ENCODE measurements at places on chromosomes 7 and 10.

DNA sequence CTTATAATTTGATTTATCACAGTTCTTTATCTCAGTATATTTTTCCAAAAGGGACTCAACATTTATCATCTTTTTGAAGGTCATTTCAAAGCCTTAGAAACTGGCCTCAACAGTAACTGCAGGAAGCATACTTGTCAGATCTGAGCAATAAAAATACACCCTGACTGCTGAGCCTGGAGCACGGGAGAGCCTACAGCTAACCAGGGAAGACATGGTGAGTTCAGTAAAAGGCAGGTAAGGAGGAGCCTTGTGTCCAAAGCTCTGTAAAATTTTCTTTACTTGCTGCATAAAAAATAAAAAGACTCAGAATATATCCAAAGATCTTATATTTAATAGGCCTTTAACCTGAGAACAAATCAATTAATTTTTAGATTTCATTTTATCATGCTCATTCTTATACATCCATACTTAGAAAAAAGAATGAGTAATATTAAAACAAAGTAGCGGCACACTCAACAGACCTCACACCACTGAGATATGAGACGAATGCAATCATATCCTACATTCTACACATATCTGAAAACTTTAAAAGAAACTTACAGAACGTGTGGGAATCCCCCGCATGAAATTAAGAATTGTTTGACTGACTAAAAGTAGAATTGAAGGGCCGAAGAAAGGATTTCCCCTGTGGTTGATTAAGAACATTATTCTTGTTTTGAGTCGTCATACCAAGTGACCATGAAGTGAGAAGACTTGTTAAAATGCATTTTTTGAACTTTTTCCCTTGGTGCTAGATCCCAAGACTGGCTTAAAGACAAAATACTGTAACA is 296.4 kb upstream of the MKLN1 start:
- DNase-seq = no peak

GRCh38 chr7:47937065-47937687 is 11.1 kb downstream of the PKD1L1 start:
- DNase-seq = no peak

- no peak for DNase-seq
Measured at GRCh38 chr10:126867567-126868365, 37.5 kb upstream of the DOCK1 start.

DNA sequence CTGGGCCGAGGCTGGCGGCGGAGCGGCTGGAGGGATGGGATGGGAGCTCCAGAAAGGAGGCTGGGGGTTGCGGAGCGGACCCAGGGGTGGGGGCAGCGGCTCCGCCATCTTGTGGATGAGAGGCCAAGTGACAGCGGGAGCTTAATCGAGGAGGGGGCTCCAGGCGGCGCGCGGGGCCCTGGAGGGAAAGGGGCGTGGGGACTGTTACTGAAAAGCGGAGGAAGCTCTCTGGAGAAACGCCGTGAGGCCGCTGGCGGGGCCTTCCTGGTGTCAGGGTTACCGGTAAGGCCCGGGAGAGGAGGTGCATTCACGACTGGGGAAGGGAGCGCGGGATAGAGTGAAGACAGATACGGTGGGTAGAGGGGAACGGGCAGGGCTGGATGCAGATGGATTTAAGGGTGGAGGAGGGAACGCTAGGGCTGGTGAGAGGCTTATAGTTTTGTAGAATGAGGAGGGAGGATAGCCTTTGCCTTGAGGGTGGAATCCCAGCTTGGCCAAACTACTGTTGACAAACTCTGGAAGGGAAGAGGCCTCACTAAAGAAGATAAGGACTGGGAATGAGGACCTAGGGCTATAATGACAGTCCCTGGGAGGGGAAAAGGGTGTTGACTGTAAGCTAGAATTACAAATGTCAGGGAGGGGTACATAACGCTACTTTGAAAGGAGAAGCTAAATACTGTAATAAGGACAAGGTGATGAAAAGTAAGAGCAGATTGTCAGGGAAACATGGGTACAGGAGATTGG is 535 bp downstream of the BTRC start:
- DNase-seq = no peak

GRCh38 chr10:20858292-20859124 is 38.6 kb downstream of the NEBL start:
- DNase-seq = no peak

DNA sequence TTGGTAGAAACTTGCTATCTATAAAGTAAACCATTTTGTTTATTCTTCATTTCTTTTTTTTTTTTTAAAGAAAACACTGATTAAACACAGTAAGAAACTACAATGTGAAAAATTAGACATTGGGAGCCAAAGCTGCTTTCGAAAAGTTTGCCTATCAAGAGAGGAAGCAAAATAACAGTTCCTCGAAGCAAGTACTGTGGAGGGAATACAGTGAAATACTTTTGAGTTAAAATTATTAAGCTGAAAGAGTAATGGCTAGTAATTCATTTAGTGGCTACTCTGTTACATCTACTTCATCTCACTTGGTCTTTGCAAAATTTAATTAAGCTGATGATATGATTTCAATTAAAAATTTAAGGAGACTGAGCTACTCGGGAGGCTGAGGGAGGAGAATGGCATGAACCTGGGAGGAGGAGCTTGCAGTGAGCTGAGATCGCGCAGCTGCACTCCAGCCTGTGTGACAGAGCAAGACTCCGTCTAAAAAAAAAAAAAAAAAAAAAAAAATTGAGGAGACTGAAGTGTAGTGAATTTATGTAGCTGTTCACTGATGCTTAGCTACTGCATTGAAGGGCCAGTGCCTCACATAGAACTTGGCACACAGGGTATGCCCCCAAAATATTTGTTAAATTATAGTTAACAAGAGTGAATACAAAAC is 982.1 kb upstream of the MBL2 start:
- DNase-seq = no peak

DNA sequence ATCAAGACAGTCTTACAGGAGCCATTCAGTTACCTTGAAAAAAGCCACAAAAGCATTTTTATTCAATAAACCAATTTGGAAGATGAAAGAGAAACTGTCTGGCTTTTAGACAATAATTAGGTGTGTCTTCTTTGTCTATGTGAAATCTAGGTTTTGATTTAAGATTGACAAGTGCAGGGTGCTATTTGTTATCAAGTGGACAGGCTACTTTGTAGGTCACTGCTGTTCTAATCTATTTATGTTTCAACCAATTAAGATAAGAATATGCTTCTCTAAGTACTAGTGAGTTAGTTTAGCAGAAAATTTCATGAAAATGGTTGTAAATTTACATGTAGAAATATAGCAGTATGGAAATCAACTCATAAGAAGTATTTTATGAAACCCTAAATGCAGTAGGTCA is 177.5 kb downstream of the CACNA2D1 start:
- DNase-seq = no peak

DNA sequence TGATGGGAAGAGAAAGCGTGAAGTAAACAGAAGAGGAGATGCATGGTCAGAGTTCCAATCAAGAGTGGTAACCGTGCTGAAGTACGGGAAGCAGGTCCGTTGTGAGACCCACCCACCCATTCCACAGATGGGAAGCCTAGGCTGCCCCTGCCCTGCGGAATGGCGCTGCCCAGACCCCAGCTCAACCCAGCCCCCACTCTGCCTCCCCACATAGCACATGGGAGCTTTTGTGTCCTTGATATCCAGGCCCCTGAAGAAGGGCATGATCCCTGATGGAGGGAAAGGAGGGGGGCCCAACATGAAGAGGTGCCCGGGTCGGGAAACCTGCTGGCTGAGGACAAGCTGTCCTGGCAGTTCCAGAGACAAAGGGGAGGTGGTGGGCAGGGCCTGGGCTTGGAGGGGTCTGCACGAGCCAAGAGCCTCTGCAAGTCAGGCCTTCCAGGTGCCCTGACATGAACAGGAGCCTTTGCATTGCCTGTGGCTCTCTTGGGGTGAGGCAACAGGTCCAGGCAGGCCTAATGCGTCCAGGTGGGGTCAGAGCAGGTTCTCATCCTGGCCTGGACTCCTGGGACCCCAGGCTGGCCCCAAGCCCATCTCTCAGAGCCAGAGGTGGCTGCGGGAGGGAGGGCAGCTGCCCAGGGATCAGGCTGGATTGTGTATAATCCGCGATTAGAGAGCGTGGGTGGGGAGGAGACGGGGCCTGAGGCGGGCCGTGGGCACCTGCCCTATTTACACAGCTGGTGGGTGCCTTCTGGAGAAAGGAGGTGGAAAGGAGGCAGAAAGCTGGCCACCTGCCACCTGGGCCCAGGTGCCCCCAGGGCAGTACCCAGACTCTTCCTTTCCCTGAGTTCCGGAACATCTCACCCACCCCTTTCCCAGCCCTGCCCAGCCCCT is 23.5 kb downstream of the YKT6 start:
- no peak for DNase-seq

DNA sequence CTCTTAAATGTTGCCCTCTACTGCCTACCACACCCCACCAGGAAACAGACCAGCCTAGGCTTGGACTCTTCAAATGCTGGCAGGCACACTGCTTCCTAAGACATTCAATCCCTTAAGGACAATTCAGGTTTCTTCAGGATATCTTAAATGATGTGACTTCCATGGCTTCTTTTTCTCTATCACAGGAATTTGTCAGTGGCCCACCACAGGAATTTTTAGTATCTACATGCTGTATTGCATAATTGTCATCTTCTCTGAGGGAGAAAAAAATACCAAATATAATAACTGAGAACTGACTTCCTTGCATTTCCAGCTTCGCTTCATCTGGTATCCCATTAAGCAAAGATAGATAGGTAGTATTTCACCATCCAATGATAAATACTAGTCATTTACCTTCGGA is 129.3 kb downstream of the WNT2 start:
- no peak for DNase-seq

DNA sequence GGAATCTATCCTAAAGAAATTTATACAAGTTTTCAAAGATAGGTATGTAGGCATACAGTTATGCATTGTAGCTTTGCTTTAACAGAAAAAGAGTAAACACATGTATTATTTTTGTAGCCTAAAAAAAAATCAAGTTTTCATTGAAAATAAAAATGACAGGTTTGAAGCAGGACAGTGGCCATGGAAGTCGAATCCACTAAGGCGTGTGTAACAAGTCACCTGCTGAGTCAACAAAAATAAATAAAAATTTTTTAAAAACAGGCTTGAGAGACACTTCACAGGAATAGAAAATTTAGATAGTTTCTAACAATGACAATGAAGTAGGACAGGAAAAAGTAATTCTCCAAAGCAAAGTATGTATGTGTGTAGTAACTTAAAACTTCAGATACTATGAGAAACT is 8.5 kb upstream of the GOT1 start:
- no peak for DNase-seq

DNA sequence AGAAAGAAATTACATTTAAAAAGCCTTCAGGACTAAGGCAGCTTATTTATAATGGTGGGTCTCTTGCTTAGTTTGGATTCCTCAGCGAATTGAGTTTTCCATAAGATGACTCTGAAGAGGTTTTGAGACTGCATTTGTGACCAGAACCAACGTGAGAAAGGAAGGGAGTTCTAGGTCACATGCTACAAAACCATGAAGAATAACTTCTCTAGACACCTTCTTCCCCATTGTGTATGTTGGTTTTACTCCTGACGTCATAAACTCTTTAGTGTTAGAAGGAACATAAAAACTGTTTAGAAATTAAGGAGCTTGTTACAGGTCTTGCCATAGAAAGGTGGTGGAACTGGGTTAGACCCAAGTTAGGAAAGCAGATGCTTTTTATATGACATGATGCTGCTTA is 11.1 kb downstream of the PTPN12 start:
- no peak for DNase-seq
